ENCODE measurements at places on chromosomes 1 and 21.

DNA sequence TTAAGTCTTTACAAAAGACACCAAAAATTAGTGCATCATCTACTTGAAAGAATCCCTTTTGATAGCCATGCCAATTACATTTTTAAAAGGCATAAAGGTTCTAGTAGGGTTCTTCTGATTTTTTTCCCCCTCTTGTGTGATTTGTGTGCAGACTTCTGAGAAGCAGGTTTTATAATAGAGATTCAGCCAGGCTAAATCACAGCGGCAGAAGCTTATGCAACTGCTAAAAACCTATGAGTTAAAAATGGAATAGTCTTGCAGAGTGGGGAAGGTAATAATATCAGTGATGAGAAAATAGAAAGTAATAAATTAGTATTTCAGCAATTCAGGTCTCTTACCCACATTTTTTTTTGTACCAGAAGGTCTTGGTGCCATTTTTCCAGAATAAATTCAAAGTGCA, 17.7 kb downstream of the STUM start:
- no peak for DNase-seq

- DNase-seq: no peak
Measured at GRCh38 chr21:45898781-45899180, 82.8 kb upstream of the COL6A1 start.

GRCh38 chr1:205030896-205031295, 12.1 kb upstream of the CNTN2 start:
- DNase-seq: no peak

GRCh38 chr1:27550510-27551169, 53.3 kb downstream of the AHDC1 start:
- DNase-seq: no peak

GRCh38 chr21:45800339-45801080, 157.0 kb downstream of the PCBP3 start:
- DNase-seq: no peak

DNA sequence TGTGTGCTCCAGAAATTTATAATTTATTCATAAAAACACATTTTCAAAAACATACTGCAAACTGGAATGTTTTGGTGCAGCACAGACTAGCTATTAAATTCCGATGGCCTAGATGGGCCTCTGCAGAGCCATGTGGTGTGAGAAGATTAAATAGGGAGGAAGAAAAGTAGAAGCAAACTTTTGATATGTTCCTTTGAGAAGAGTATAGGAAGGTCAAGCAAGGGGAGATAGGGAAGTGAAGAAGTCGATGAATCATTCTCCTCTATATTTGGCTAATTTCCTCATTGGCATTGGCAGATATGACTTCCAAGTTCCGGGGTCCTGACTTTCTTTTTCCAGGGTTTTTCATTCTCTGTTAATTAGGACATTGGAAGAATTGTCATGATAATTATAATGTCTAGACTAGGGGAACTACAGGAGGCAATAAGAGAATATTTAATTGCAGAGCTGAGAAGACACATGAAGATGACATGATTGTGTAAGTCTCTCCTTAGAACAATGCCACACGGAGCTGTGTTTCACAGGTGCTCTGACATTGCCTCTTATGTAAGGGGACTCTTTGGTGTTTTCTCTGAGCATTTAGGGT, 19.3 kb upstream of the ZNF326 start:
- DNase-seq: no peak

DNA sequence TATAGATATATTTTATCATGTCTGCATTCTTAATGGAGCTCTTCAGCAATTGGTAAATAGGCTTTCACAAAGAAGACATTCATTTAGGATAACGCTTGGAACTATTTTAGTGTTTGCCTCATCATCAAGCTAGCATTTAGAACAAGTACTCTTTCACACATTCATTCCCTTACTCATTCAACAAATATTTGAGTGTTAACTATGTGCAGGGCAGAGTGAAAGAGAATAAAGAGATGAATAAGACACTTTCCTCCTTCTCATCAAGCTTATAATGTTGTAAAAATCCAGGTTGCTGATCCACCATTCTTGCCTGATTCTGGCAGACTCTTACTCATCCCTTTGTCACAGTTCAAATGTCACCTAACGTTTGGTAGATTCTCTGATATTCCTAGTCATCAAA, 386.3 kb upstream of the BEND5 start:
- DNase-seq: no peak

- no peak for DNase-seq
Measured at GRCh38 chr1:15064217-15064929, 89.2 kb upstream of the TMEM51 start.

GRCh38 chr1:221164029-221164428, 284.8 kb downstream of the HLX start:
- no peak for DNase-seq

DNA sequence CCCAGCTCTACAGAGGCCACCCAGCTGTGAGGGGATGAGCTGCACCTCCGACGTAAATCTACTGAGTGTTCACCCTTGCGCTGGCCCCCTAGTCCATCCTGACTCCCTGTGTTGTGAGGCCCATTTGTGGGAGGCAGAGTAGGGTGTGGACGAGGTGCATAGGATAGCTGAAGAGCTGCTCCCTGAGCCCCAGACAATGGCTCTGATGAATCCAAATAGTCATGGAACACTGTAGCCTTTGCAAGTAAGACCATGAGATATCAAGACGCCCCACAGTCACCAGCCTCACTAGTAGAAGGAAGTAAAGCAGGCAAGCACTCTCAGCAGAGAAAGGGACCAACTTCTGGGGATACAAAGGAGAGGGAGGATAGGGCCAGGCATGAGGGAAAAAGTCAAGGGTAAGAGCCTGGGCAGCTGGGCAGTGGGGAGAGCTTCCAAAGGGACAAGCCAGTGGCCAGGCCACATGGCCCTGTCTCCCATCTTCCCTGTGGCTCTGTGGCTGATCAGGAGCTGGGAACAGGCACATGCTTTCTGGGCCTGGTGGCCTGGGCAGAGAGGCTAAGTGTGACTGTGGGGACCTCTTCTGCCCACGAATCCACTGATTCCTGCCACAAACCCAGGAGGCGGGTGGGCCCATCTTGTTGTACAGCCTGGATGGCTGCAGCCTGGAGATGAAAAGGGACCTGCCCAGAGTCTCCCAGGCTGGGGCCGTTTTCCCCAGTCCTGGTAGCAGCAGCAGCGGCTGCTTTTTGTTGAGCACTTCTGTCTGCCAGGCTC, 55.5 kb upstream of the EPS8L3 start:
- no peak for DNase-seq

Data from CD4-positive, alpha-beta T cell treated with Interleukin-12 subunit alpha and Interleukin-12 subunit beta, for 1 hour (primary cell).